ENCODE measurements at places on chromosomes 16 and 17. TPM values are rescaled to one million over a fixed set of nuclear protein-coding genes. Genes with fewer than 3 reads are reported as not detected.

DNA sequence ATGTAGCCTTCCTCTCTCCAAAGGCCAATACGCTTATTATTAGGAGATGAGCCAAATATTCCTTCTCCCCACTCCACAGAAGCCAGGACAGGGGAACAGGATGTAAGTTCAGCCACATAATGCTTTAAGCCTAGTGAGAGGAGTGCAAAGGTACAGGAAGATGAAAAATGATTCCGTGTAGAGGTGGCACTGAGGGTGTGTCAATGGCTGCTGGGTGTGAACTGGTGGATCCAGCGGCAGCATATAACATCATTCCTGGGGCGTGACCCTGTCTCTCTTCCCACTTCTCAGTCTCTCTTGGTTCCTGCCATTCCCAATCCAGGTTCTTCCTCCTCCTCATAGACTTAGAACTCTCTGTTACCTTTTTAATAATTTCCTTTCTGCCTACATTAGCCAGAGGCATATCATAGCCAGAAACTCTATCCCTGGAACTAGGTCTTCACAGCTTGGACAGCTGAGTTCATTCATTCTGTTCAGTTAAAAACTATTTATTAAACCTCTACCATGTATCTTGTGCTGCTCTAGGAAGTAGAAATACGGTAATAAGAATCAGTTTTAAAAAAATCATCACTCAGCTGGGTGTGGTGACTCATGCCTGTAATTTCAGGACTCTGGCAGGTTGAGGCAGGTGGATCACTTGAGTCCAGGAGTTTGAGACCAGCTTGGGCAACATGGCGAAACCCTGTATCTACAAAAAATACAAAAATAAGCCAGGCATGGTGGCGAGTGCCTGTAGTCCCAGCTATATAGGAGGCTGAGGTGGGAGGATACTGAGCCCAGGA lies 58.0 kb upstream of the FAM20A start:
- peak; percentile 32 for DNase-seq

GRCh38 chr17:19021622-19022083 lies 17.1 kb upstream of the FAM83G start:
- no peak for DNase-seq

The PDIA2 gene
- not detected for total RNA-seq

The TMEM256 gene
- total RNA-seq: 35.2 TPM

The IST1 gene
- 127 TPM for total RNA-seq

DNA sequence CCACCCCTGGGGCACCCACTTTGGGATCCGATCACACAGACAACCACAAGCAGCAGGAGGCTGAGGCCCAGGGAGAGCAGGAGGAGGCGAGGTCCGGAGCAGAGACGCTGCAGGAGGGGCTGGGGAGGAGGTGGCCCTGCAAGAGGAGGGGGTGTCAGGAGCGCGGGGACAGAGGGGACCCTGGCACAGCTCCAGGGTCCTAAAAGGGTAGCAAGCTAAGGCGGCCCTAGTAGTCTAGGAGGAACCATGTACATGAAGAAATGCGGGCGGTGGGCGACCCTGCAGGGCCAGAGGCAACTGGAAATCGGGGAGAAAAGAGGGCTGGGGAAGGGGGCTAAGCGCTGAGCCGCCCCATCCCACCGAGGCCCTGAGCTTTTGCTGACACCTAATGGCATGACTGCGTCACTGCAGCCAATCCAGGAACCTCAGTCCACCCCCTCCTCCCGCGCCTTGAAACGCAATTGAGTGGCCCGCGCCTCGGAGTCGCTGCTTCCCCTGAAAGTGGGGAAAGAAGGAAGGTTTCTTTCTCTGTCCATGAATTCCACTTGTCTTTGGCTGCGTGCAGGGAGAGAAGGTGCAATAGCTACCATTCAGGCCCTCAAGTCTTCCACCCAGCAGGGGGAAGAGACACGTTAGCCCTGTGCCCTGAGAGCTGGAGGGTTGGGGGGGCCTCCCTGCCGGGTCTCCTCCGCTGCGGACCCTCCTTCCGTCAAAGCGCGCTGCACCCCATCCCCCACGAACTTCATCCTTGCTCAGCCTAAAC lies 1.8 kb downstream of the ASGR1 start:
- DNase-seq: peak; percentile 66

The TIGD7 gene
- 5.5 TPM for total RNA-seq

- no peak for DNase-seq
Measured at GRCh38 chr17:54947396-54947795, 21.1 kb downstream of the COX11 start.

DNA sequence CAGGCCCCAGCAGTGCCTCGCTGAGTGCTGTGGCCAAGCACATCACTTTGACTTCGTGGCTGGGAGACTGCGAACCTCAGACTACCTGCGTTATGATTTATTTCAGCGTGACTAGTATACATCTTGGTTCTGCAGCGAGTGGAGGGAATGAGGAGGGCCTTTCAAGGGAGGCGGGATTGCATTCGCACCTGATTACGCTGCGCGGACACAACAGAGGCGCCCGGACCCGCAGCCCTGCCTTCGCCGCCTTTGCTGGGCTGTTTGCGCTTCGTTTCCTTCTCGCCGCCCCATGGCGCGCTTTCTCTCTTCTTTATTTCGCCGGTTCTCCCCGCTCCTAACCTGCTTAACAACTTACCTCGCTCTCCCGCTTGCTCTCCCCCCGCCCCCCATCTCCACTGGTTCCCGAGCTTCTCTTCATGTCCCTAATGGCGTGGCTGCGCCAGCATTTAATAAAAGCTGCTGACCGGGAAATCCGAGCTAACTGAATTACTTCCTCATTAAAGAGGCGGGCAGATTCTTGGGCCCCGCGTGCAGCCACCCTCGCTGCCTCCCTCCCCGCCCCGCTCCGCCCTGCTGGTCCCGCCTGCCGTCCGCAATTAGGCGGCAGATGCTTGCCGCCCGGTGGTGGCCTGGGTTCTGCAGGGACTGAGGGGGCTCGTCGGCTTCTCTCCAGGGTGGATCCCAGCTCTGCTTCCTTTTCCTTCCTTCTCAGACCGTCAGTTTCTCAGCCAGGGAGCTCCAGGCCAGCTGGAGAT lies 257.6 kb upstream of the SDK2 start:
- DNase-seq: no peak

DNA sequence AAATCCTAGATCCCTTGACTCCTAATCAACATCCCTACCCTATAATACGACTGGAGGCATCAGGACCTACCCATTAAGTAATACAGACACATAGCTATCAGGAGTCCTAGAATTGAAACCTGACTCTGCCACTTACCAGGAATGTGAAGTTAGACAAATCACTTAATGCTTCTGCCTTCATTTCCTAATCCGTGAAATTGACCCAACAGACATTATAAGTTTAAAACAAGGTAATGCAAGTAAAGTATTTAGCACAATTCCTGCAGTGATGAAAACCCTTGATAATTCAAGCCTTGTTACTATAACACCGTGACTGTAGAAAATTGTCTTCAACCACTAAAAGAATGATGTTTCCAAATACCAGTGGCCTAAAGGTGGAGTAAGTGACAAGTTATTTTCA lies 150.2 kb downstream of the KCNJ2 start:
- no peak for DNase-seq

Measured in MCF 10A (cell line).